D721Med (cell line): ENCODE measurements at places on chromosomes 7 and 10.

- DNase-seq = no peak
Measured at GRCh38 chr7:18577096-18577771, 81.7 kb downstream of the HDAC9 start.

DNA sequence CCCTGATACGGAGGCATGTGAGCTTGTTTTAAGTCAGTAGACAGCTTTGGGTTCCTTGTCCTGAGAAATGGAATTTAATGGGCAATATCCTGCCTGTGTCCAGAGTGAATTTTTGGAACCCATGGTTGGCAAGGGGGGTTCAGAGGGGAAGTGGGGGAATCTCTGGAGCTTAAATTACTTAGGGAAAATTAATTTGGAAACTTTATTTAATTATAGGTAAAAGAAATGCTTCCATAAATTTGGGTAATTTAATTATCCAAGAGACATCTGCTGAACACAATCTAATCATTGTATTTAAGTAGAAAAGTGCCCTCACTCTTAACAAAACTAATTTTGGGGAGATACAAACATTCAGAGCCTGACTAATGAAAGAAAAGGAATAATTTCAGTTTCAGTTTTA, 99.7 kb downstream of the PLXNA4 start:
- DNase-seq = no peak

DNA sequence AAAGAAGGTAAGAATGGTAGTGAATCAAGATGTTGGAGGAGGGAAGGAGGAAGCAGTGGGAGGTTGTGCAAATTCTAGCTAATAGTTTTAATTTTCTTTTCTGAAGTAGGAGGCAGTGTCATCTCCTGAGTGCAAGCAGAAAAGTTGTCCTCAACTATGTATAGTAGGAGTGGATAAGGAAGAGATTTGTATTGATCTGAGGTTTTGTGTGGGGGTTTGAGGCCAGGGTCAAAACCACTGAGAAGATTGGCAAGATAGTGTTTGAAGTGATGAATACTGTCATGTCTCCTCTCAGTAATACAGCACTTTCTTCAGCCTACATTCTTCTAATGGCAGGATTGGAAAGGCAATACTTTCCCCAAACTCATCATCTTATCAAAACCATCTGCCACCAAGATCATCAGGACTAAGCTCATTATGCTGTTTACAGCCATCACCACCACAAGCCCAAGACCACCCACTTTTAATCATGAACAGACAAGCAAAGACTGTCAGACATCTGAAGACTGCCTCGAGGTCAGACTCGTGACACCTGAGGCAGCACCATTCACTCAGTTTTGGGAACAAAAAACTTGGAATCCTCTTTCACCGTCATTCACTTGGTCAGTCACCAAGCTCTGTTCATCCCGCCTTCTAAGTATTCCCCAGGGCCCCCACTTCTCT, 1.5 kb upstream of the MIOS start:
- DNase-seq = no peak

GRCh38 chr10:60093317-60093716, 187.0 kb upstream of the CCDC6 start:
- DNase-seq = no peak

GRCh38 chr10:132223156-132223590, 36.4 kb downstream of the DPYSL4 start:
- DNase-seq = peak; percentile 66

- no peak for DNase-seq
Measured at GRCh38 chr7:130831817-130832481, 97.9 kb upstream of the KLF14 start.

GRCh38 chr10:69316313-69317059, 38.2 kb downstream of the HK1 start:
- no peak for DNase-seq

DNA sequence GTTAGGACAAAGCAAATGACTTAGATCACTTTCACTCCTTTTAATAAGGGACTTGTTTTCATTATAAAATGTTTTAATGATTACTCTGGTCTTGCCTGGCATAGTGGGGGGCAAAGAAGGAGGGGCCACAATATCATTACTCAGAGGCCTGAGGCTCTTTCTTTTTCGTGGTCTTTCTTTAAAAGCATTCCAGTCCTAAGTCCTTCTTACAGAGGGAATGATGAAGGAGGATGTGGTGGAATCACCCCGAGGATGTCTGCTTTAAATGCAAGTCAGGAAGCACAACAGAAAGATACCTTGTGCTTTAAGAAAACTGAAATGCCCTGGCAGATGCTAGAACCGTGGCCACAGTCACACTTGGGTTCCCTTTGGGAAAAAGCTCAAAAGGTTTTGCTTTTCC, 379.1 kb downstream of the INHBA start:
- no peak for DNase-seq

GRCh38 chr10:4051011-4051640, 266.1 kb upstream of the KLF6 start:
- DNase-seq = no peak

DNA sequence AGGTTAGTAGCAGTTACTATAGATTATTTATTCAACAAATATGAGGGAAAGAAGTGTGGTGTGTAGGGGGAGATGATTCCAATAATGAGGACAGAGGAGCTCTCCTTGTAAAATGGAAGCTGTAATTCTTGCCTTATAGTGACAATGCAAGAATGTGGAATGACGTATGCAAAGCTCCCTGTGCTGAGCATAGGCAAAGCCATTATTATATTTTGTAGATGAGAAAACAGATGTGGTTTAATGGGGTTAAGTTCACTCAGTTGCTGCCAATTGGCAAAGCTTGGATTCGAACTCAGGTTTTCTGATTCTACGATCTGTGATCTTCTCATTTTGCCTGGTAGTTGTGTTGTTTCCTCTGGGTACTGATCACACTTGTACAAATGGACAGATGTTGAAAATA, 153.3 kb downstream of the LSMEM1 start:
- no peak for DNase-seq

DNA sequence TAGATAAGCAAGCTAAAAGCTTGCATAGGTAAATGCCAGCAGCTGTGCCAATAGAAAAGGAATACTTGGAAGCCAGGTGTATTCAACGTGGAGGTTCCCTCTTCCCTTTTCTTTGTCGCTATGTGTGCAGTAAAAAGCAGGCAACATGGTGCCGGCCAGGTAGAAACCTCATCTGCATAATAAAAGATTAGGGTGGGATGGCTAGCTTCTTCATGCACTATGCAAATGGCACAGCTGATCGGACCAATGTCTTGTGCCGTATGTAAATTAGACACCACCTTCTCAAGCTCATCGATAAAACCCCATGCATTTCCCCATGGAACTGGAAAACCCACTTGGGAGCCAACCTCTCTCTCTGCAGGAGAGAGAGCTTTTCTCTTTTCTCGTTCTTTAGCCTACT, 150.9 kb upstream of the FOXK1 start:
- no peak for DNase-seq

GRCh38 chr10:113644185-113645120, 19.4 kb downstream of the NRAP start:
- DNase-seq = no peak

DNA sequence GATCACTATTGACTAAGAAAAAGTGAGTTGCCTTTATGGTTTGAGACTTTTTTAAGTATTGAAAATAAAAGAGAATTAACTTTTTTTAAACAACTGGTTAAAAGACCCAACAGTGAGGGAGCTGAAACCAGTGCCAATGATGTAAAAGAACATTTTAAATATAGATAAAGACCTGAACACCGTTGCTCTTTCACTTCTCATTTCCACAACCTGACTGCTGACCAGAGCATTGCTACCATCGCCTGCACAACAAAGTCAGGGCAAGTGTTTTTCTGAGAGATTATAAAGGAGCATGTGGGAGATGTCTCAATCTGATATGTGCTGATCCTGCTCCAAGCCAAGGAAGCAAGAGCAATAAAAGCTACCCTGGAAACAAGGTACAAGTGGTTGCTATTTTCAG, 34.7 kb downstream of the IMMP2L start:
- DNase-seq = no peak

DNA sequence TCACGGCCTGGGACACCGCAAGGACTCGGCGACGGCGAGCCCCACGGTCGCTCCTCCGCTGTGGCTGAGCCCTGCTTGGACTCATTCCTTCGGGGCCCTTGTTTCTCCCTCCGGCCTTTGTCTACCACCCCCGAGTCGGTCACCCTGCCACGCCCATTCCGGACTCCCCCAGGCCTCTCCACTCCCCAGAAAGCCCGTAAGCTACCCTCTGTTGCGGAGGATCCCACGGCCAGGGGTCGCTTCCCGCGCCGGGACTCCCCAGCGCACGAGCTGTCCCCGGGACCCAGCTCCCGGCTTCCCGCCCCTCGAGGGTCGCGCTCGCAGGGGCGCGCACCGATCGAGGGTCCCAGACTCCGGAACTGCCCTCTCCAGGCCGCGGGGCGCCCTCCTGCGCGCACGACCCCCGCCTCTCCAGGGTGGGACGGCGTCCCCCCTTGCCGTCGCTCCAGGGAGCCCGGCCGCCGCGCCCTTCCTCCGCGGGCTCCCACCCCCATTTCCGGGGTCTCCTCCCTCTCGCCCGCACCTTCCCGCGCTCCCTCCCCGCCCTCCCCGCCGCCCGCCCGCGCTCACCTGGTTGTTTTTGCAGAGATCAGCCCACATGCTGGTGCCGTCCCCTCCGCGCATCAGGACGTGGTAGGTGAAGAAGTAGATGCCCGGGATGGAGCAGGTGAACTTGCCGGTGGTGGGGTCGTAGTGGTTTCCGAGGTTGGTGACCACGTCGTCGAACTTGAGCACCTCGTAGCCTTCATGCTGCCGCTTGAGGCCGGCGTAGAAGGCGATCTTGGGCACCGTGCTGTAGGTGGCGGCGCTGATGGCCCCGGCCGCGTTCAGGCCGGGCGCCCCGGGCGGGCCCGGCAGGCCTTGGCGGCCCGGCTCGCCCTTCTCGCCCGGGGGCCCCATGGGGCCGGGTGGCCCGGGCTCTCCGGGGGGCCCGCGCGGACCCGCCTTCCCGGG, 1.5 kb downstream of the C1QL3 start:
- DNase-seq = no peak

GRCh38 chr10:34964166-34964800, 125.9 kb downstream of the CUL2 start:
- no peak for DNase-seq

- no peak for DNase-seq
Measured at GRCh38 chr7:85890244-85890811, 703.5 kb upstream of the SEMA3D start.

DNA sequence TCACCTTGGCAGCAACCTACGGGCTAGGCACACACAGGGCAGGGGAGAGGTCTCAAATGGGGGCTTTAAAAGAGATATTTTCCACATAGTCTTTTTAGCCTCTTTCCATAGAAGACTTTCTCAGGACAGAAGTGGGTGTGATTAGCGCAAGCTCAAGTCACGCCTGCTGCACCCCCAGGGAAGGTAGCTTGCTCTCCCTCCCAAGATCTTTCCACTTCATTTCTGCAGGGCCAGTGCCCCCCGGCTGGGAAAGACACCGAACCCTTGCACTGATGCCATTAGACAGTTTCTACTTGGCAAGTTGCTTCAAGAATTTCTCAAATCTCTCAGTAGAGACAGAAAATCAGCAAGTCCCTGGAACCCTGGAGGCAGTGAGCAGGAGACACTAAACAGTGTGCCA, 19.4 kb downstream of the CHST15 start:
- DNase-seq = no peak

GRCh38 chr10:110311357-110311949, 6.7 kb upstream of the SMNDC1 start:
- no peak for DNase-seq

DNA sequence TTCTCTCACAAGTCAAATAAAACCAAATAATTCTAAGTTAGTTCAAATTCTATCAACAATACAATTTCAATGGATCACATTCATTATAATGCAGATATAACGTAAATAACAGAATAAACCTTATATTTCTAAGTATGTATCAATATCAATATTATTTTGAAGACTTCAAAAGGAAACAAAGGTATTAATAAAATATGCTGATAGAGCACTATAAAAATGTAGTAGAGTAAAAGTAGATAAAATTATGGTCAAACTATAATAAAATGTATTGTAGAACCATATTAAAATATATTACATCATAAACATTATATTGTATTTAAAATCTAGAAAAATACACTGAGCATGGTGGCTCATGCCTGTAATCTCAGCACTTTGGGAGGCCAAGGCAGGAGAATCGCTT, 23.5 kb upstream of the NRCAM start:
- DNase-seq = no peak

- DNase-seq = no peak
Measured at GRCh38 chr10:78551184-78552005, 517.4 kb upstream of the ZMIZ1 start.

- no peak for DNase-seq
Measured at GRCh38 chr7:35593899-35594298, 101.0 kb downstream of the HERPUD2 start.
